ENCODE measurements at places on chromosomes 2 and 18. TPM values are rescaled to one million over a fixed set of nuclear protein-coding genes. Genes with fewer than 3 reads are reported as not detected.

RBM43 gene
- total RNA-seq = 5.6 TPM

SULT6B1 gene
- not detected for total RNA-seq

PLGLB1 gene
- 1.8 TPM for total RNA-seq

DNA sequence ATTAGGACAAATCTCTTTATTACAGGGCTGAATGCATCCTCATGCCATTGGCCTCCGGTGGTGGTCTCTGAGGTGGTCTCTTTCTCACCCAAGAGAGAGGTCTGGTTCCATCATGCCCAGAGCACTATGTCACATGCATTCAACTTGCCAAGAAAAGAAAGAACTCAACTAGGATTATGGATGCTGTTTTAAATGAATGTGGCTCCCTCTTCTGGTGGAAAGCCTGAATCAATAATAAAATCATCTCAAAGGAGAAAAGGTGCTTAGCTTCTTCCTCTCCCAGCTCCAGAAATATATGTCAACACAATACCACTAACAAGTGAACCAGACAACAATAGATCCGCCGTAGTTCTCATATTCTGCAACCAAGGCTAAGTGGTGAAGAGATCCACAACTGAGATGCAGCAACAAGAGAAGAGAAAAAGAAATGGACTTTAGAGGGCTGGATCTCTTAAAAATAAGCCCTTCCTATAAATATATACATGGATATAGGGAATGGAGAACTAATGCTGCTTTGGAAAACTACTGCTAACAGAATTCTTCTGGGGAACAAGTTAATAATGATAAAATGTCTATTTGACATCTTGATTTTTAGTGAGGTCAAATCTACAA, 396.8 kb downstream of the NCKAP5 start:
- no peak for DNase-seq
- no peaks in the 10 kb centered on the region for H3K36me3 ChIP-seq
- H3K27ac ChIP-seq = no peak overlapping the region
- H3K4me3 ChIP-seq = no peak overlapping the region
- H3K27me3 ChIP-seq = peaks cover 11% of the 10 kb centered on the region

DNA sequence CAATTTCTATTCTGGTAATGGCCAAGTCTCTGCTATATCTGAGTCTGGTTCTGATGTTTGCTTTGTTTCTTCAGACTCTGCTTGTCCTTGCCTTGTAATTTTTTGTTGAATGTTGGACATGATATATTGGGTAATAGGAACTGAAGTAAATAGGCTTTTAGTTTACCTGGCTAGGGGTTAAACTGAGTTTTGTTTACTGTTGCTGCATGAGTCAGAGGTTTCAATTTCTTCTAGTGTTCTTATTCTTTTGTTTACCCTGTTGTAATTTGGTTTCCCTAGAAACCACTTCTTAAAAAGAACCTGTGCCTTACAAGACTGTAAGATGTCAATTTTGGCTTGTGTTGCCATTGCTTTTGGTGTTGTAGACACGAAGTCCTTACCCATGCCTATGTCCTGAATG, 285.0 kb upstream of the KCNH7 start:
- no peaks in the 10 kb centered on the region for H3K4me1 ChIP-seq
- no peak for DNase-seq
- H3K27ac ChIP-seq = no peak overlapping the region
- H3K27me3 ChIP-seq = peaks cover 46% of the 10 kb centered on the region
- H3K36me3 ChIP-seq = no peaks in the 10 kb centered on the region

DNA sequence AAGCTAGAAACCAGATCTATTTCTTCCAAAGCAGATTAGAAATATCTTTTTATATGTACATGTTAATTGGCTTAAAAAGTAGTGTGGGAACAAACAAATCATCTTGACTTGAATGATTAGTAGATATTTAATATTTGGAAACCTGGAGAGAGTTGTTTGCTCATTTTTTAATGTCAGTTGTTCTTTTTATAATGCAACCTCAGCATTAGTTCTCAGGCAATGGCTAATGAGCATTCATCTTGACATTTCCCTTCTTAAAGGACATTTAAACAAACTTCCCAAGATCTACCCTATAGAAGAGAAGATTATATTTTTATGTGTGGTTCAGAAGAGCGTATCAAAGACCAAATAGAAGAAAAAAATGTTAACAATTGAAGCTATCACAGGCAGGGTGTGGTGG, 334.0 kb downstream of the CTNNA2 start:
- no peak overlapping the region for H3K27ac ChIP-seq
- no peaks in the 10 kb centered on the region for H3K4me1 ChIP-seq
- H3K4me3 ChIP-seq = no peak overlapping the region
- no peak for DNase-seq
- H3K27me3 ChIP-seq = peaks cover 23% of the 10 kb centered on the region

DNA sequence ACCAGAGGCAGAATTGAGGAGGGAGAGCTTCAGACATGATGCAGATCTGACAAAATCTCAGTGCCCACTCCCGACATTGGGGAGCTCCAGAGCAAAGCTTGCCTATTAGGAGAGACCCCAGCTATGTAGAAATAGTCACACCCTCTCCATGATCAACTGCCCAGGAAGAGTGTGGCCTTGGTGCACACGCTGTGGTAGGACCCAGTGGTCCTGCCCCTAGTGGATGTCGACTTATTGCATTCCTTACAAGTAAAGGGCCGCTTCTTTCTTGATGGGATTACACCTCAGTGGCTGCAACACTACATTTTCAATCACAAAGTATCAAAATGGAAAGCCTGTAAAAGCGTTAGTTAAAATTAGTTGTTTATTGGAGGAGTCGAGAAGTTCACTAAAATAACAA, 64.2 kb downstream of the VRK2 start:
- H3K4me1 ChIP-seq = peaks cover 26% of the 10 kb centered on the region
- DNase-seq = no peak
- H3K36me3 ChIP-seq = peaks cover 4% of the 10 kb centered on the region
- no peak overlapping the region for H3K4me3 ChIP-seq

DNA sequence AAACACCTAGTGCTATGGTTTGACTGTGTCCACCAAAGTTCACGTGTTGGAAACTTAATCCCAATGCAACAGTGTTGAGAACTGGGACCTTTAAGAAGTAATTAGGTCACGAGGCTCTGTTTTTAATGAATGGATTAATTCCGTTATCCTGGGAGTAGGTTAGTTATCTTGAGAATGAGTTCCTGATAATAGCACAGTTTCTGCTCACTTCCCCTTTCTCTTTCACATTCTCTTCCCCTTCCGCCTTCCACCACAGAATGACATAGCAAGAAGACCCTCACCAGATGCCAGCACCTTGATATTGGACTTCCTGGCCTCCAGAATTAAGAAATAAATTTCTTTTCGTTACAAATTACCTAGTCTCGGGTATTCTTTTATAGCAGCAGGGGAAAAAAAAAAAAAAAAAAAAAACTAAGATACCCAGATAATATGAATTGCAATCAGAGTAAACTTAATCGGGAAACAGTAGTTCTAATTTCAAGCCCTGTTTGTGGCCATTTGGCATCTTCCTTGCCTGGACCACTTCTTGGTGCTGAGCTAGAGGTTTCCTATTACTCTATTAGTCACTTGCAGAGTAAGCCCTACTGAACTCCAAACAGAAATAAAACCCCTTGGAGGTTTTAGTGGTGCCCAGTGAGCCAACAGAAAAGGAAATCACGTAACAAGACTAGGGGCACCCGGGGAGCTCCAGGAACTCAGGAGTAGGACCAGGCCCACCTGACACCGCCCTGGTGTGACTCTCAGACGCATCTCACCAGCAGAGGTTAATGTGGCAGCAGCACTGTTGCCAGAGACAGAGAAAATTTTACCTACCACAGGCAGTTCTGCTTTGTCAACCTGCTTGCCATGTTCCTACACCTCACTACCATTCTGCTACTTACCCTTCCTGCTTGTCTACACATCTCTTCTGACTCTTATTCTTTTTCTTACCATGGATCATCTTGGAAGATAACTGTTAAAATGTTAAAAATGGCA, 147.6 kb upstream of the CAB39 start:
- no peak for DNase-seq
- no peaks in the 10 kb centered on the region for H3K4me1 ChIP-seq
- H3K27me3 ChIP-seq = peaks cover 11% of the 10 kb centered on the region
- no peak overlapping the region for H3K4me3 ChIP-seq
- no peaks in the 10 kb centered on the region for H3K36me3 ChIP-seq
- no peak overlapping the region for H3K27ac ChIP-seq

DNA sequence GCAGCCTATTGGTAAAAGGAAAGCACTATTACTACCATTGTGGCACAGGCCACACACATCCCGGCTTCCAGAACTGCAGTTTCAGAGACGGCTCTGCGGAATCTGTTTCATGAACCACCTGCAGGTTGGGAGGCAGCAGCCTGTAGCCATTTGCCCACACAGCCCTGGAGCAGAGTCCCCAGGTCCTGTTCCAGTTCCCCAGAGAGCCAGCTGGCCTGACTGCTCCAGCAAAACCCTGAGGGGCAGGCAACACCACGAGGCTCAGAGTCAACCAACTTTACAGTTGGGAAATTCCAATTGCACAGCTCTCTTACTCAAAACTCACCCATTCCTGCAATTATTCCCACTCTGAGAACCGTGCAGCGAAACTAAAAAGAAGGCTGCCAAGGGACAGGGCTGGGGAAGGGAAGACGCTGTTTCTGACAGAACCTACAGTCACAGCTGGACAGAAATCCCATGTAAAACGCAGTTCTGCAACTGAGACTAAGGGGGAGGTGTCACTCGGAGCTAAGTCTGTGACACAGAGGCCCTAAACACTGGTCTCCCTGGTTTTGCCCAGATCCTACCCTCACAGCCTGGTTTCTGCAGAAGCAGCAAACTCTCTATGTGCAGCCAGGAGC, 219.4 kb downstream of the TMEM163 start:
- no peak overlapping the region for H3K4me3 ChIP-seq
- no peak overlapping the region for H3K27ac ChIP-seq
- H3K27me3 ChIP-seq = peaks cover 17% of the 10 kb centered on the region
- peaks cover 1% of the 10 kb centered on the region for H3K36me3 ChIP-seq

GRCh38 chr18:23284629-23285028, 149.3 kb downstream of the CABLES1 start:
- H3K27me3 ChIP-seq = no peaks in the 10 kb centered on the region
- peaks cover 52% of the 10 kb centered on the region for H3K4me1 ChIP-seq
- DNase-seq = no peak
- no peak overlapping the region for H3K4me3 ChIP-seq
- H3K27ac ChIP-seq = no peak overlapping the region

- no peak for DNase-seq
- no peaks in the 10 kb centered on the region for H3K36me3 ChIP-seq
- peaks cover 13% of the 10 kb centered on the region for H3K4me1 ChIP-seq
- H3K27me3 ChIP-seq = no peaks in the 10 kb centered on the region
- no peak overlapping the region for H3K27ac ChIP-seq
- no peak overlapping the region for H3K4me3 ChIP-seq
Observed at GRCh38 chr18:22428672-22429071, 11.0 kb upstream of the CTAGE1 start.
